ENCODE measurements at places on chromosomes 2 and 18.

GRCh38 chr2:134144081-134144596 lies 109.7 kb upstream of the MGAT5 start:
- DNase-seq = no peak

DNA sequence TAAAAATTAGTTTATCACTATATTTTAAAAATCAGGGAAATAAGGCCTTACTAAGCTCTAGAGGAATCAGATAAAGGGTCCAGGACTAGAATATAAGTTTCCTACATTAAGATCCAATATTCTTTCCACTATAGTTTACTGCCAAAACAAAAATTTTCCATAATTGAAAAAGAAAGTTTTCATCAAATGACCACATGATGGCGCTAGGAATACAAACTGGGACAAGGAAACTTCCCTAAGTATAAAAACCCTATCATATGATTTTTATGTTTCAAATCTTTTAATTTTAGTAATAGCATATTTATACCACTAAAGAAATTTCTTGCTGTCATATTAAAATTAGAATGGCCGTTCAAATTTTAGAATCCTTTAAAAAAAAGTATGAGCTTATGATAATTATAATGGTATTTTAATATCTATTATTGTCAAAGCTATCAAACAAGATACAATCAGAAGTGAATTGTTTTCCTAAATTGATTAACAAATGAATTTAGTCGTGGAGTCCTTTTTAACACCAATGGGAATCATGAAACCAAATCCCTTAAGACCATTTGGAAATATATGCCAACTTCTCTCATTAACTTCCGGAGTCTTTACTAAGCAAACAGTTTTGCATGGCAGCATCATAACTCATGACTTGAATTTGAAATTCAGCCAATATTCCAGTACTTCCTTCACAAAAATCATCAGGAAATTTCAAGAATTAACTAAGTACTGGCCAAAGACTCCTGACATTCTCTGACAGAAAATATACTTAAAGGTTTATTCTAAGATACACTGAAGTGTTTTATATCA lies 70.3 kb downstream of the SCN1A start:
- DNase-seq = no peak

GRCh38 chr2:120395221-120396012 lies 49.5 kb downstream of the INHBB start:
- DNase-seq = no peak

DNA sequence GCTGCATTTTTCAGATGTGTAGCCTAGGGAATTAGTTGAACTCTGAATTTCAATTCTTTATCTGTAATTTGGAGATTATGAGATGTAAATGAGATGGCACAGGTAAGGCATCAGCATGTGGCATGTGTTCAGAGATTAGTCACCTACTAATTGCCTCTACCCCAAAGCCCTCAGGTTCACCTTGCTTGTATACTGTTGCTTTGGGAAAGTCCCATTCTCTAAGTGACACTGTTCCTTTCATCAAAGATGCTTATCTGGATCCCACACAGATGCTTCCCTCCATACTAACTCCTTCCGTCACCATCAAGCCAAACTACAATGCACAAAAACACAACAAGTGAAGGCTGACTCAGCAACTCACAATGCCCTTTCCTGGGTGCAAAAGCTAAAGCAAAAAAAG lies 143.7 kb downstream of the LRATD1 start:
- DNase-seq = no peak

DNA sequence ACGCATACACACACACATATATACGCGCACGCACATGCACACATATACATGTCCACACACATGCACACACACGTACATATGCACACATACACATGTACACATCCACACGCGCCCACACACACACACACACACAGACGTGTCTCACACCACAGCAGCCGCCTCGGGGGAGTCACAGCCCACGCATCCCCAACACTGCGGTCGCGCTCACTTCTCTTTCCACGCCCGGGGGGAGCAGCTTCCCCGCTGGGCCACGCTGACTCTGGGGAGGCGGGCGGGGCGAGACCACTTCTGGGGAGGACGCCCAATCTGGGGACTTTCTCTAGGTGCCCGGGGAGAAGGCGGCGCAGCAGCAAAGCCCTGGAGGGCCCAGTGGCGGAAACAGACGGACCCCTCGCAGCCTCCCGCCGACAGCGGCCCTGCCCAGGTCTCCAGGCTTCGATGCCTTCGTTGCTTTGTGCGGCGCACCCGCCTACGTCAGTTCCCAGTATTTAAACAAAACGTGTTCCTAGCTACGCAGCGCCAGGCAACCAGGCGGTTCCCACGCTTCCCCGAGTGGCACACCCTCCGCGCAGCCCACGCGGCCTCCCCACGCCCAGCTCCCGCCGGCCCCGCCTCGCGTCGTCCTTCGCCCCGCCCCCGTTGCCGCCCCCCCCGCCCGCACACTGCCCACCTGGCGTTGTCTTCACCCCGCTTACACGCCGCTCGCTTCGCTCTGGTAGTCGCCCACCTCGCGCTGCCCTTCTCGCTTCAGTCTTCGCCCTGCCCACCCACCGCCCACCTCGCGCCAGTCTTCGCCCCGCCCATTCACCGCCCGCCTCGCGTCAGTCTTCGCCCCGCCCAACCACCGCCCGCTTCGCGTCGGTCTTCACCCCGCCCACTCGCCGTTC lies 810 bp upstream of the RBFA start:
- DNase-seq = peak; percentile 69

DNA sequence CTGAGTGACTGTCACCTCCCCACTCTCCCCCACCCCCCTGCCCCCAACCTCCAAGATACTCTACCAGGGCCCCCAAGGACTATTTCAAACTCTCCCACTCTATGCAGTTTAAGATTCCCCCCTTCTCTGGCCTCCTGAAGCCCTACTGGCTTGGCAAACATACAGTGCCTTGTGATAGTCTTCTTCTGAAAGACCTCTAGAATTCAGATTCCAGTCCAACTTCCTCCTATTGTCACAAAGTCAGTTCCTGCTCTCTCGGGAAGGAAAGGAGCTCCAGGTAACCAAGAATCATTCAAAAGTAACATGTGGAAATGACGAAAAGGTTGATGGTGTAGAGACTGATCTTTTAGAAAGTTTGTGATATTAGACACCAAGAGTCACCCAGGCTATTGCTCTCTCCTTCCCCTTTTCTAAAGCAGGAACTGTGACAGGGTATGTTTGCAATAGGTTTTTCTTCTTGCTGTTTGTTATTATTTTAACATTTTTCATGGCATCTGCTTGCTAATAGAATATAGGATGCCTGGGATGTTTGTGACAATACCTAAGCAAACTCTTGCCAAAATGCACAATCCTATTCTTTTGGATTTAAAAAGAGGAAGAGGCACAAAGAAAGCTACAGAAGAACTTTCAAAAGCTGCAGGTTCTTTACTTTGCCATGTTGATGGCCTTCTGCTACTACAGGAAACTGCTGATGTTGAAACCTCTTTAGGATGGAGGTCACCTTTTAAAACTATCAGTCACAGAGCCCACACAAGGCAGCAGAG lies 93.5 kb upstream of the MGAT4A start:
- no peak for DNase-seq

DNA sequence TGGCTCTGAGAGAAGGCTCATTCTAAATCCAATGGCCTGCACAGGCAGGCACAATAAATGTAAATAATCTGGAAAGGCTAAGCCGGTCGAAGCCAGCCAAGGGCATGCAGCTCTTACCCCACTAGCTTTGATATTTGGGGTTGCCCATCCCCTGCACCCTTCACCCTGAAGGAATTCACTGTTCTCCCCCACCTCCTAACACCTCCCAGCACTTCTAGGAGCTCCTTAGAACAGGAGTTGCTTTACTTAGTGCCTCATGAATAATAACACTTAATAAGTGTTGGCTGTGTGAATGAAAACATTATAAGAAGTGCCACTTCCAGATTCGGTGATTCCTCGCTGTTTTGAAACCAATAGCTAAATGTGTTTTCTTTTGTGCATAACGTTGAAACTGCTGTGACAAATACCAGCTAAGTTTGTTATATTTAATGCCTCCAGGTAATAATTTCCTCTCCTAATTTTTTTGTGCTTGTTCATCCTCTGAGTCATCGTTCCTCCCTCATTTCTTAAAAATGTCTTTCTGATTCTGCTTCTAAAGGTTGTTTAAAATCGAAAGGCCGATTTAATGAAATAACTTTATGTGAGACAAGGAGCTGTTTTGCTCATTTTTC lies 458.8 kb downstream of the METTL4 start:
- no peak for DNase-seq

DNA sequence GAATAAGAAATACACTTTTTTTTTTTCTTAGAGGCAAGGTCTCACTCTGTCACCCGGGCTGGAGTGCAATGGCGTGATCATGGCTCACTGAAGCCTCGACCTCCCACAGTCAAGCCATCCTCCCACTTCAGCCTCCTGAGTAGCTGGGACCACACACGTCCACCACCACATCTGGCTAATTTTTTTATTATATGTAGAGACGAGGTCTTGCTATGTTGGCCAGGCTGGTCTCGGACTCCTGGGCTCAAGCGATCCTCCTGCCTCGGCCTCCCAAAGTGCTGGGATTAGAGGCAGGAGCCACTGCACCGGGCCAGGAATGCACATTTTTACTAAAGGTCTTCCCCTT lies 2.4 kb downstream of the TGOLN2 start:
- no peak for DNase-seq

GRCh38 chr2:195575879-195576401 lies 81.1 kb upstream of the SLC39A10 start:
- DNase-seq = no peak

All from activated CD4-positive, alpha-beta T cell treated with anti-CD3 and anti-CD28 coated beads for 1 hour (primary cell).